Activated T-cell treated with anti-CD3 and anti-CD28 coated beads for 1 hour (primary cell): ENCODE measurements at places on chromosomes 13 and 19.

- no peak for DNase-seq
Observed at GRCh38 chr13:98972627-98973026, 5.2 kb downstream of the DOCK9 start.

- no peak for DNase-seq
Observed at GRCh38 chr13:23144431-23144830, 36.3 kb upstream of the SGCG start.

GRCh38 chr19:45677351-45678230 lies 9.6 kb downstream of the GIPR start:
- DNase-seq: peak; percentile 79

DNA sequence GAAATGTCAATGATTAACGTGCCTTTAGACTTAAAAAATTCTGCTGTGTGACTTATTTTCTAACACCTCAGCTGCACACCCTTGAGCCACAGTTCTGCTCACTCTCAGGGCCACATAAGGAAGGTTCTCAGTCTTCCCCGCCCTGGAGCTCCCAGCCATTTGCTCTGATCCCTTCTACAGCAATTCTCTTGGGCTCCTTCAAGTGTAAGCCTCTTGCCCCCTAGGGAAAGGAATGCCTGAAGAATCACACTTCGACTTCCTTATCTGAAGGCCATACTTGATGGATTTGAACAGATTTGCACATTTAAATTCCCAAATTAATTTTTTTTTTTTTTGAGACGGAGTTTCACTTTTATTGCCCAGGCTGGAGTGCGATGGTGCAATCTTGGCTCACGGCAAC lies 44.2 kb downstream of the RASA3 start:
- no peak for DNase-seq
